ENCODE measurements at places on chromosomes 5 and 9. TPM values are rescaled to one million over a fixed set of nuclear protein-coding genes. Genes with fewer than 3 reads are reported as not detected.

DNA sequence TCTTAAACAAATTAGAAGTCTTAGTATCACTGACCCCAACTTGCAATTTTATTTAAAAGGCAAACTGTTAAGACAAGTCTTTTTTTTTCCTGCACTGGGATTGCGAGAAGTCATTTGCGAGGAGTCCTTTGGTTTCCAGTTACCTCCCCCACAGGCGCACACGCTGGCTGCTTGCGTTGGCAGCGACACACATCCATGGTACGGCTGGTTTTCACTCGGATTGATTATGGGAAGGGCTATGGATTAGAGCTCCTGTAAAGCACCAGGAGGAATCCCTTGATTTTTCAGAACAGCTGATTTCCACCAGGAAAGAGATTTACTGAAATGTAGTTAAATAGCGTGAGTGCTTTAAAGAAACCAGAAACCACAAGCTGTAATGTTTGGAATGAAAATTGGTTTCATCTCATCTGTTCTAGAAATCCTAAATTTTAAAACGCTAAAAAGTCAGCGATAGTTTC is 737 bp downstream of the SLC1A3 start:
- no peak for DNase-seq

DNA sequence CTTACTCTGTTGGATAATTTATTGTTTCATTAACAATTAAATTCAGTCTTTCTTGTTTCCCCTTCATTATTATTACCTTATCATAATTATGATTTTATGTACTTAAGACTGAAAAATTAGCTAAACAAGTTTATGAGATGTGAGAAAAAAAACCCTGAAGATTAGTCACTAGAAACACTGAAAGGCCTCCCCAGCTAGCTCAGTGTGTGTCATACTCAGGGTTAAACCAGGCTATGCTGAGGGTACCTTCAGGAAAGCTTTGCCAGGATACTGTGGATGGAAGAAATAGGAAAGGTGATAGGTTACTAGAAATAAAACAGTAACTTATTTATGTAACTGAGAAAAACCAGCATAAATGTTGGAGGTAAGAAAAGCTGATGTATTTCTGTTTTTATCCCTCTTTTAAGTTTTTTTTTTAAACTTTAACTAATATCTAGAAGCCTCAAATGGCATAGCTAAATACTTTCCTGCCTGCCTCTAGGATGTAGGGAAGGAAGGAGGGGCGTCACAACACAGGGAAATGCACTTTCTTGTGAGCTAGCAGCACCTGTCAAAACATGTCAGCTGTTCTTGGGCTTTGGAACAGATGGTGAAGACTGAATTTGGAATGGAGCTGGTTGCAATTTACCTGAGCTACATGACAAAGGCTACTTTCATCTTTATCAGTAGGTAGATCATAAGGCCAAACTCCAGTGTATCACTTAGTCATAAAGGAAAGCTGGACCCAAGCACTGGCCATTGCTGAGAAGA is 24.2 kb downstream of the NMRK1 start:
- no peak for DNase-seq

Gene PCDHA1
- not detected for total RNA-seq

- no peak for DNase-seq
These were observed 99.3 kb downstream of the AMBP start for GRCh38 chr9:113978725-113979342.

DNA sequence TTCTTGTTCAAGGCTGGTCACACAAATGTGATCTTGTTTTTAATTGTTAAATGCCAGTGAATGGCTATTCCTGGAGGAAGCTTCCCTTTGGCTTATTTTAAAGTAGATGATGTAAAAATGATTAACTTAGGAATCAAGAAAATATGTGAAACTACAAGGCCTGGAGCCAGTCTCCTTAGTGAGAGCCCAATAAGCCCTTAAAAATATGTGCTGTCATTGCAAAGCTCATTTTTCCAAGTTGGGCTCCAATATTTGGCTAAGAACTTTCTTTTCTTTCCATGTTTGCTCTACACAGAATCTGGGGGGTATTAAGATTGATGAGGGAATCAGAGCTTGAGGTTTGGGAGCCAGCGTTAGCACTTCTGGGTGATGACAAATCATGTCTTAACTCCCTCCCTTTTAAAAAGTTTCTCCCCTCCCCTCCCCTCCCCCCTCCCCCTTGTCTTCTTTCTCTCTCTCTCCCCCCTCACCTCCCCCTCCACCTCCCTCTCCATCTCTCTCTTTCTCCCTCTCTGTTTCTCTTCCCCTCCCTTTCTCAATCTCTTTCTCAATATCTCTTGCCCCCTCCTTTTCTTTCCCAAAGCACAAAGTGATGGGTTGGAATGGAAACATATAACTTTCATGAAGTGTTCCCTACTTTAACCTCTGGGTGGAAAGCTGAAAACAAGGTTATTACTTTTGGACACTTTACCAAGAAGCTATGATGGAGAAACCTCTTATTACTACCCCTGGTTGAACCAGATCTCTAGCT is 86.0 kb downstream of the FBXL7 start:
- no peak for DNase-seq

GRCh38 chr5:37189355-37189754 is 59.8 kb downstream of the CPLANE1 start:
- no peak for DNase-seq

Gene IL4
- total RNA-seq: 0.72 TPM

Gene PTCD2
- total RNA-seq: 11.7 TPM

GRCh38 chr5:162948677-162949076 is 488.7 kb upstream of the CCNG1 start:
- no peak for DNase-seq

- DNase-seq: no peak
These were observed 1365.5 kb upstream of the CDH9 start for GRCh38 chr5:28403846-28404245.

Gene TMEM174
- total RNA-seq: not detected

- DNase-seq: no peak
These were observed 12.5 kb downstream of the TRPM3 start for GRCh38 chr9:71108937-71109336.

DNA sequence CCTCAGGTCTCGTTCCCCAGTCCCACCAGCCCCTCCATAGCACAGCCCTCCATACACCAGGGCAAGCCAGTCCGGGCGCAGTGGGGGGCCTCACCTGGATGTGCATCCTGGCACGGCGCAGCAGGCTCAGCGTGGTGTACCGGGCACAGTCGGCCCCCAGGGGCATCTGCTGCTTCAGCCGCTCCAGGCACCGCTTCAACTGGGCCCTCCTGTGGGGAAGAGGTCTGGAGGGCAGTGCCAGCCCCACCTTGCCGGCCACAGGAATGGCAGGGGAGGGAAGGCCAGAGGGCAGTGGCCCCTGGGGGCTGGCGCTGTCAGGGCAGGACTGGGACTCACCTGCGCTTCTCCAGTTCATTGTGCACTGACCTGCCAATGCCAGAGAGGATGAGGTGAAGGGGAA is 1.4 kb downstream of the MXD3 start:
- no peak for DNase-seq

GRCh38 chr5:38650946-38651345 is 94.5 kb upstream of the LIFR start:
- no peak for DNase-seq

DNA sequence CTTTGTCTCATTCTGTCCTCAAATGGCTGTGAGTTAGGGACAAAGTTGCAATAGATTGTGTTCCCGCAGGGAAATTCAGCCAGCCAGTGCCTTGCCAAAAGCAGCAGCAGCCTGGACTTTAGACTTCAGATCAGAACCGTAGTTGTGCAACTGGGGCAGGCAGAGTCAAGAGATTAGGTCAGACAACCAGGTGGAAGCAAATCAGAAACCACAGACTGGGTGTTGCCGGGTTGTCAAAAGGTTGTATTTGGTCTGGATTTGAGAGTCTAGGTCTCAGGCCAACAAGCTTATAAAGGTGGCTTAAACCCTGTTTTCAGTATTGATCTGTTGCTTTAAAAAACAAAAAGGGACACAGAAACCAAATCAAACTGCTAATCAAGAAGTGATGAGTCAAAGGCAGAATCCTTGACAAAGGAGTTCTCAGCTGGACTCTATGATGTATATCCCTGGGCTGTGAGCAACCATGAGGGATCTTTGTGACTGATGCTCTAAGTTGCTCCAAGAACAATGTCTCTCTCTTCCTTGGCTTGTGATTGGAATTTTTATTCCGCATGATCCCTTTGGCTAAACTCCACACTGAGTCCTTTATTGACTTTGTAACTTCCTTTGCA is 20.9 kb downstream of the RFK start:
- DNase-seq: no peak
